Omental fat pad (tissue), 4 donors: ENCODE measurements at places on chromosomes 12 and 14.

DNA sequence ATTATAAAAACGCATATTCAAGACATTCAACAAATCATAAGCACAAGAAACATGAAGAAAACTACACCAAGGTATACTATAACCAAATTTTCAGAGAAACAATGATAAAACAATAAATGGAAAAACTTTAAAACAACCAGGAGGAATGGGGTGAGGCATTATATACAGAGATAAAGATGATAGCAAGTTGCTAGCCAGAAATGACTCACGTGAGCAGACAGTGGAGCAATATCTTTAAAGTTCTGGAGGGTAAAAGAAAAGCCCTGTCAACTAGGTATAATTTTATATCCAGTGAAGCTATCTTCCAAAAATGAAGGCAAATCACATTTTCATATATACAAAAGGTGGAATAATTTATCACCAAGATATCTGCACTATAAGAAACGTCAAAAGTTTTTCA is 97.8 kb upstream of the PCED1B start:
- DNase-seq, result no peak

DNA sequence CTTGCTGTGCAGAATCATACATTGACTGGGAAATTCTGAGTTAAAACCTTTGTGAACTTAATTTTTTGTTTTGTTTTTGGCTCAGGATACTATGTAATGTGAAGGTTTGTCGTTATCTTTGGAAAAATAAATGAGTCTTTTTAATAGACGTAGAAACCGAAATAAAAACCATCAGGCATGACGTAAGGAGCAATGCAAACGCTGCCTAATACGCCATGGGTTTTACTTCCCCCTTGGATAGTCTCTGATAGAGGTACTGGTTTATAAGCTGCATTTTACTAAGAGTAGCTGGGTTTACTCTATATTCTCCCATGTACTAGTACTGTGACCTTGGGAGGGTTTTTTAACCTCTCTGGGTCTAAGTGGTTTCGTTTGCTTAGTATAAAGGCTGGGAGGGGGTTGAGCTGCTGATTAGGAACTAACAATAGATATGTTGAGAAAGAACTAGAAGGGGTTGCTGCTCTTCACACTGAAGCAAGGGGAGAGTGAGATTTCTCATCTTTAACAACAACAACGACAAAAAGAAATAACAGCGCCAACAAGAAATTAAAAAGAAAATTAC is 66.8 kb upstream of the SLCO1C1 start:
- no peak for DNase-seq

GRCh38 chr14:72677664-72678063 is 216.2 kb downstream of the DPF3 start:
- DNase-seq, result no peak

DNA sequence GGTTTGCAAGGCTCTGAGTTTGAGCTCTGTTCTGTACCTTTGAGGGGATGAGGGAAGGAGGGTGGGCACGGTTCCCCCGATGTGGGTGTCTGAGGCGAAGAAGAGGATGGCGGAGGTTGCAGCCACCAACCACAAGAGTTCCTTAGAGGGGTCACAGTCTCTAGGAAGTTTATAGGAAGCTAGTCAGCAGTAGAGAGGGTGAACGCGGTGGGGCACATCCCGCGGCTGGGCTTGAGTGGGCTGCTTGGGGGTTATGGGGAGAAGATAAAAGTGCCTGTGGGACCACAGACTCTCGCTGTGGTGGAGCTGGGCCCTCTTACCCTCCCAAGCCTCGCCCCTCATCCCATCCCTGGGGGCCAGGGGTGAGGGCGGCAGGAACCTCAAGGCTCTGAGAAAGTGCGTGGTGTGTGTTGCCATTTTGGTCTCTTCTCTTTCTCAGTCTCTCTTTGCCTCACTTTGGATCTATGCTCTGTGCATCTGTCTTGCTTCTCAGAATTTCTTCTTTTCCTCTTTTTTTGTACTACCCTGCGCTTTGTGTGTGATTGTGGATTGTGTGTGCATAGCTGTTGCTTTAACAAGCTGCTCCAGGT is 2.7 kb downstream of the CD4 start:
- no peak for DNase-seq

DNA sequence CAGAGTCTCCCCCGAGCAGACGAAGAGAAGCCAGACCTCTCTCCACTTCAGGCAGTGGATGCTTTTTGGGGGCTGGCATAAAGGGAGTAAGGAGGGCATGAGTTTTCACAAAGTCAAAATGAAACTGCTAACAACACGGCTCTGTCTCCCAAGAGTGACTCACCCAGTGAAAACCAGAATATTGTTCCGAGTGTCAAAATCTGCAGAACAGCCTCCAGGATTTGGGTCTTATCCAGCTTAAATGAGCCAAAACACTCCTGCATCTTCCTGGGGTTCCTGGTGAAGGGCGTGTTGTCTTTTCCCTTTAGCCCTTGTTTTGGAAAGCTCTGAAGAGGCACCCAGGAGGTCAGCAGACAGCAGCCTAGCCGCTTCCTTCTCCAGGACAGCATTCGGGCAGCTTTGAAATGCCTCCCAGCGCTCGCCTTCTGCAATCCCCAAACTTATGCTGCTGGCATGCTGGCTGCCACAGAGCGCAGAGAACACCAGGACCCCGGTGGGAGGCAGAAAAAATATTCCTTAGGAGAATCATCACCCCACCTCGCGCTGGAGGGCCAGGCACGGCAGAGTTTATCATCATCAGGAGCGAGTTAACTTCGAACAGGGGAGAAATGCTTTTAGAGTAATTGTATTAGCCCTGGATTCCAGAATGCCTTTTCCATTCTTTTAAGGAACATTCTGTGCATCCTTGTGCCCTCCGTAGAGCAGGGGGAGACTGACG is 117.7 kb upstream of the NCOR2 start:
- DNase-seq, result no peak

- no peak for DNase-seq
Measured at GRCh38 chr12:45502481-45503128, 226.9 kb upstream of the ARID2 start.

- DNase-seq, result no peak
Measured at GRCh38 chr12:11812586-11813437, 163.3 kb downstream of the ETV6 start.

DNA sequence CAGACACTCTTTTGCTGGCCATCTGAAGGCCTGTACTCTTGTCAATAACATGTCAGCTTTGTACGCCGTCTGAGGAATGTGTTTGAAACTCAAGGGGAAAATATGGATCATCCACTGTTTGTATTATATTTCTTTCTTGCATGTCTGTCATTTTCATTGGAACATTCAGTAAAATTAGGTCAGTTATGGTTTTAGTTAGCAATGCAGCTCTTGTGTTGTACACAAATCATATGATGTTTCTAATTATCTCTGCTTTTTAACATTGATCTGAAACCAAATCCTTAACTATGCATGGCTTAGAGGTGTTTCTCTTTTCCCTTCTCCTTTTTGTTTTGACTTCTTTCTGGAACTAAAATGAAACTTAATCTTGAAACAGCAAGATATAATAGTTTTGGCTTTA is 333.6 kb upstream of the PRICKLE1 start:
- DNase-seq, result no peak

GRCh38 chr12:114274131-114274530 is 131.8 kb downstream of the TBX5 start:
- DNase-seq, result no peak

- no peak for DNase-seq
Measured at GRCh38 chr12:10235761-10236631, 23.3 kb downstream of the GABARAPL1 start.

DNA sequence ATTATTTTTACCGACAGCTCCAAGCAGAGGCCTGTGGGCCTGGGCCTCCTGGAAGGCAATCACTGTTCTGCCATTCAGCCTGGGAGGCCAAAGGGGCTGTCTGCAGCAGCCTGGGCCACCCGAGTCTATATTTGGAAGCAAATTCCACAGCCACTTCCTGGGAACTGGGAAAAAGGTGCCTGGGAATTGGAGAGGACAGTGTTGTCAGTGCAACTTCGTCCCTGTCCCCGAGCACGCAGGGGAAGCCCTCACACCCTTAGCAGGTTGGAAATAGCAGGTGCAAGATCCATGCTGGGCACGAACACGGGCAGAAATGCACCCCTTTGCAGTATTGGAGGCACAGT is 9.6 kb upstream of the TBX5 start:
- DNase-seq, result no peak

- DNase-seq, result no peak
Measured at GRCh38 chr12:58841058-58841798, 79.1 kb downstream of the LRIG3 start.

GRCh38 chr12:112035219-112035785 is 22.1 kb downstream of the ERP29 start:
- no peak for DNase-seq

GRCh38 chr14:31128601-31129526 is 78.7 kb downstream of the HECTD1 start:
- DNase-seq, result no peak

GRCh38 chr12:114403690-114404066 is 2.3 kb downstream of the TBX5 start:
- no peak for DNase-seq

DNA sequence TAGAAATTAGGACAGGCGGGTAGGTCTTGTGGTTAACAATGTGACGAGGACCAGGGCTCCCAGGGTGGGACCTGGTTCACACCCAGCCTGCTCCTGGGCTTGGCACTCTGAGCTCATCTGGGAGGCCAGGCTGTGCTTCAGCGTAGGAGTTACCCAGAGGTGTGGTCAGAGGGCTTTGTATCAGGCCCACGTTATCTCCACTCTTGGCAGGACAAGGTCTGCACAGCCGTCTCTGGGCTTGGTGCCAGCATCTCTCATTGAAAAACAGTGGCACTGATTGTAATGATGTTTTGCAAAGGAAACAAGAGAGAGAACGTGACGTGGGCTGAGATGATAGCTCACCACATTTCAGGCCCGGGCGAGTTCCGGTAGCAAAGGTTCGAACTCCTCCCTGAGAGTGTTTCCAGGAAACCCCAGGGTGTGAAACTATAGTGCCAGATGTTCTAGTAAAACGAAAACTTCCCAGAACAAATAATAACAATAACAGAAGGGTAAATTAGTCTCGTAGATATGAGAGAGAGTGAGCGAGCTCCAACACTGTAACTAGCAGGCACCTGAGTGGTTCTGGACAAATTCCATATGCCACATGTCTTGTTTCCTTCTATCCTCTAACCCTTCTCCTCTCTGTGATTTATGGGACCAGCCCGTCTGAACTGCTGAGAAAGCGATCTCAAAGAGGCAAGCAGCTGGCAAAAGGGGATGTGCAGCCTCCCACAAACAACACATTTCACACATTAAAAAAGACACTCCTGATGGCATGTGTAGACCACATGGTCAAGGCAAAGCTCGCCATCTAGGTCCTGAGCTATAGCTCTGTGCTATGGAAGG is 227.3 kb downstream of the KTN1 start:
- peak; percentile 85 for DNase-seq

DNA sequence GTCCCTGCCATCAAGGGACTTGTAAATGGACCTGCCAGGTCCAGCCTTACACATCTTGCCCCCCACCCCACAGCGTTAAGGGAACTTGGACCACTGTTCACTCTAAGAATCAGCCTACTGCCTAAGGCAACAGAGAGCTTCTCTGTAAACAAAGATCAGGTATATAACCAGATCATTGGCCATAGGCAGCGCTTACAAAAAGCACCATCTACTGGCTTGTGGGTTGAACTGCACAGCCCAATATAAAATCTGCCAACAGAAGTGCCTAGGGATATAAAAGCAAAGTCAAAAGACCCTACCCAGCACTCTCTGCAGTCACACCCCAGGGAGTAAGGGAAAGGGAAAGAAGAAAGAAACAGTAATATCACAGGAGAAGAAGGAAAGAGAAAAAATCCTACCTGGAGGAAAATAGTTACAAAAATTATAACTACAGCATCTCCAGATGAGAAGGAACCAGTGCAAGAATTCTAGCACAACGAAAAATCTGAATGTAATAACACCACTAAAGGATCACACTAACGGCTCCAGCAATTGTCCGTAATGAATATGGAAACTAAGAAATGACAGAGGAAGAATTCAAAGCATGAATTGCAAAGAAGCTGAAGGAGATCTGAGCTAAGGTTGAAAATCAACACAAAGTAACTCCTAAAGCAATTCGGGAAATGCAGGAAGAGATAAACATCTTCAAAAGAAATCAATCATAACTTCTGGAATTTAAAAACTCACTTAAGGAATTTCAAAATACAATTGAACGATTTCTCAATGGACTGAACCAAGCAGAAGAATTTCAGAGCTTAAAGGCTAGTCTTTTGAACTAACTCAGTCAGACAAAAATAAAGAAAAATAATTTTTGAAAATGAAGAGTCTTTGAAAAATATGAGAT is 95.2 kb upstream of the PCED1B start:
- no peak for DNase-seq

DNA sequence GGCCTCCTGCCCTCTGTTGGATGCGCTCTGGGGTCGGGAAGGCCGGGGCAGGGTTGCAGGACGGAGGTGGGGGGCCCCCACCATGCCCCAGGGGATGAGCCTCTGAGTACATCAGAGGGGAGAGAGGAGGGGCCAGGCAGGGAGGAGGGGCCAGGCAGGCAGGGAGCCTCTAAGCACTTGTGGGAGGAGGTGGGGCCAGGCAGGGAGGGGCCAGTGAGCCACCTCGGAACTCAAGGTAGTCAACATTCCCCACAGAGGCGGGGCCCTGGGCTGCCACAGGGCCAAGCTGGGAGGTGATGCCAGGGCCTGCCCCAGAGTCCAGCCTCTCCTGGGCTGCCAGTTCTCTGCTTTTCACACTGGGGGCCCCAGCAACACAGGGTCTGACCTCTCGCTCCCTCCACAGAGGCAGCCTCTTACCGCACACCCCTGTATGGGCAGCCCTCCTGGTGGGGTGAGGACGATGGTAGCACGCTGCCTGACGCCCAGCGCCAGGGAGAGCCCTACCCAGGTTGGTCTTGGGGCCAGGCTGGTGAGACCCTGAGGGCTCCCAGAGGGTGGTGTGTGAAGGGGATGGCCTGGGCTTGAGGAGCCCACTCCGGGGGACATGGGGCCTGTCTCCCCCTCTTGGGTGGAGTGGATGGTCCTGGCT is 17.4 kb downstream of the CEP170B start:
- DNase-seq, result no peak

- DNase-seq, result no peak
Measured at GRCh38 chr14:65753061-65753460, 340.5 kb downstream of the FUT8 start.

DNA sequence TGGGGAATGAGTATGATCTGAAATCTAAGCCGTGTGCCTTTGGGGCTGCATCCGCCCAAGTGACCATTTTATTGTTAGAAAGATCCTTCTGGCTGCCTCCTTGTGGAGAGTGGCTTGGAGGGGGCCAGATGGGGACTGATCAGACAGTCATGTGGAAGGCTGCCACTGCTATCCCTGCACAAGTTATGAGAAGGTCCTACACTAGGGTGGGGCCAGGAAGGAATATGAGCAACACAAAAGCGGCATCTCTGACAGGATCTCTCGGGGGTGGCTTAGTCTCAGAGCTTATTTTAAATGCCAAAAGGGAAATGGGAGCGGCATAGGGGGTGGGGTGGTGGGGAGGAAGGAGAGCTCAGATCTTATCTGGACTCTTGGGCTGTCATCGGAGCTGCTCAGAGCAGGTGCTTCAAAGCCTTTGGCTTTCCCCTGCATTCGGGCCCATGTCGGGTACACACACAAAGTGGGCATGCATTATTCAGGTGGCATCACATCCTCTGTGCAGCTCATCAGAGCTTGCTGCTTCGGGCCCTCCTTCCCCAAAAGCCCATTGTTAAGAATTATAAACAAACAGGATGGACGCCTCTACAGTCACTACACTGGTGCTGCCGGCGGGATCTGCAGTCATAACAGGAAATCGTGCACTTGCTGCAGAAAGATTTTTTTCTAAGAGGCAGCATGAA is 805.4 kb downstream of the VRK1 start:
- DNase-seq, result no peak
